ENCODE measurements at places on chromosomes 3 and 15.

DNA sequence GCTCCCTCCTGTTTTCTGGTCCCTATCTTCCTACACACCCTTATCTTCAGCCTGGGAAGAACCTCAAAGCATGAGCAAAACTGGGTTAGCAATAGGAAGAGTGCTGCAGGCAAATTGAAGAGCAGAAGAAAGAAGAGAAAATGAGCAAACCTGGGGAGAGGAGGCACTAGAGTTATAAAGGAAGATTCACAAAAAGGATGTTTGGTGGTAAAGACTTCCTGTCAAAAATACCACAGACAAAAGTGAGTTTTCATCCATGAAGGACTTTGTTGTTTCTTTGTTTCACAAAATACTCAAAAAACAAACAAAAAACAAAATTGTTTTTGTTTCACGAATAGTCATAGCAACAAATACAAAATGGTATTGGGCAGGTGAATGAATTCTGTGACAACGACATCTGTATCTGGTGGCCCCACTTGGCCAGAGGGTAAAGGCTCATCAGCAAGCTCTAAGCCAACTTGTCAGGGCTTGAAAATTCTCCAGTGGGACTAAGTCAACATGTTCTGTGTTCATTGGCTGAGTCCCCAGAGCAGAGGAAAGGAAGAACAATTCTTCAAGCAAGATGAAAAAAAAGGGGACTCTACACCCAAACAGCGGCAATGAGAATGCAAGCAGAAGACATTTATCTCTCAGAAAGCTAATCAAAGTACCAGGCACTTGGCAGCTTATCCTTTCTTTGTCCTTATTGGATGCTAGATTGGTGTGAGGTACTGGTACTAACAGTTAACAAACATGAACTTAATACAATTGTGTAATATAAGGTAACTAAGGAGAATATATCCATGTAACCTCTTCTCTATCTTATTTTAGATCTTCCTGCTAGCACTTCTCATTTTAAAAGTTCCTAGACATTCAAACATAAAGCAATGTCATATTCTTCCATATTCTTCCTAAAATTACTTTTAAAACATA, 9.7 kb downstream of the ATP8B4 start:
- no peak for DNase-seq

DNA sequence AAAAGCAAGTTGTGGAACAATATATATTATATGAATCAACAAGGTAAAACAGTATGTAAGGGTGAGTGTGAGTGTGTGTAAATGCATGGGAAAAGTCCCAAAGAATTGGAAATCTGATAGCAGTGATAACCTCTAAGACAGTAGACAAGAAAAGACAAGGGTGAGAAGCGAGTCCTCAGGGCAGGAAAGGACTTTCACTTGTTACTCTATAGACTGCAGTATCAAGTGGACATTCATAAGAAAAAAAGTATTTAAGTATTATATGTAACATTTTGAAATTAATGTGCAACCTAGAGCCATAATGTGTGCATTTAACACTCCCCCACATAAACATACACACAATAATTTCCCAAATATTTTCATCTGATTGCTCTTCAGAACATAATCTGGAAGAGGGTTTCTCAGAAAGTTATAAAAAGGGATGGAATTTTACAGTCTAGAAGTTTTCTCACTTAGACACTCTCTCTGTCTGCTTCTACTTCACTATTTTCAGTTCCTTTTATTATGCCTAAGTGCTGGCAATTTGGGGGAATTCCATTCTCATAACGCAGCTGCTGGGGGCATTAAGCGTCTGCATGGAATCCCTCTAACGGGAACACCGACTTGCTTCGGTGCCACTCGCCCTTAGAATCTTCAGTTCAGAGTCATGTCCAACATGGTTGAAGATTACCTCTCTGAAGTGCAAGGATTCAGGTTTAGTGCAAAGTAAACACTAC, 50.0 kb upstream of the CDIN1 start:
- DNase-seq = no peak

DNA sequence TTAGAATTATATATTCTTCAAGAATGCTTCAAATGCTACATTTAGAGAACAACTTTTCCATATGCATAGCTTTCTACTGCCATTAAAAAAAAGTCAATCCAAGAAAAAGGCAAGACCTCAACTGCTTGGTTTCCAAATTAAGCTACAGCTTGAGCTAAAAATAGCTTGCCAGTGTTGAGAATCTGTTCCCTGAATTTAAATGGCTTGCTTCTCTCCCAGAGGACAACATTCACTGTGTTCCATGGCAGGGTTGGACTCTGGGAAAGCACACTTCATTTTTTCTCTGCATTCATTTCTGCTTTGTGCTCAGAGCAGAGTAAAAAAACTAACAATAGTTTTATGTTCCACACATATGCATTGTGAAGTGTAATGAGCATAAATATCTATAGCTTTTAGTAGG, 50.3 kb upstream of the ACTL6A start:
- DNase-seq = no peak

- DNase-seq = no peak
Measured at GRCh38 chr15:42726114-42726513, 10.8 kb downstream of the CDAN1 start.

GRCh38 chr15:64696481-64696880, 78.9 kb downstream of the RBPMS2 start:
- no peak for DNase-seq

DNA sequence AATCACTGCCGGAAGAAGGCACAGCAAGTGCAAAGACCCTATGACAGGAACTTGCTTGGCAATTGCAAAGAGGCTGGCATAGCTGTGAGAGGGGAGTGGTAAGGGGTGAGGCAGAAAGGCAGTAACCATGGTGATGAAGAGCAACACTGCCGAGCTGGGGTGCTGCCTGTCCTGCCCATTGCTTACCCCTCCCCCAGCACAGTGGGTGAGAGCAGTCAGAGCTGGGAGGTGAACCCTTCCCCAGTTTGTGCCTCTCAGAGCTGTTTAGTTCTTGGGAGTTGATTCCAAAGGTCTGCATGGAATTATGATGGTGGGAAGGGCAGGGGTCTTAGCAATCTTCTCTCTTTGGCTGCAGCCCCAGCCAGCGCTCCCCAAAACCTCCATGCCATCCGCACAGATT, 8.8 kb downstream of the TYRO3 start:
- no peak for DNase-seq

GRCh38 chr3:120304616-120305015, 19.6 kb upstream of the GPR156 start:
- DNase-seq = no peak
